Stimulated activated CD8-positive, alpha-beta memory T cell treated with anti-CD3 and anti-CD28 coated beads, Interleukin-4, amount 100 ng/mL, for 4 hours (primary cell): ENCODE measurements at places on chromosomes 6 and 20.

DNA sequence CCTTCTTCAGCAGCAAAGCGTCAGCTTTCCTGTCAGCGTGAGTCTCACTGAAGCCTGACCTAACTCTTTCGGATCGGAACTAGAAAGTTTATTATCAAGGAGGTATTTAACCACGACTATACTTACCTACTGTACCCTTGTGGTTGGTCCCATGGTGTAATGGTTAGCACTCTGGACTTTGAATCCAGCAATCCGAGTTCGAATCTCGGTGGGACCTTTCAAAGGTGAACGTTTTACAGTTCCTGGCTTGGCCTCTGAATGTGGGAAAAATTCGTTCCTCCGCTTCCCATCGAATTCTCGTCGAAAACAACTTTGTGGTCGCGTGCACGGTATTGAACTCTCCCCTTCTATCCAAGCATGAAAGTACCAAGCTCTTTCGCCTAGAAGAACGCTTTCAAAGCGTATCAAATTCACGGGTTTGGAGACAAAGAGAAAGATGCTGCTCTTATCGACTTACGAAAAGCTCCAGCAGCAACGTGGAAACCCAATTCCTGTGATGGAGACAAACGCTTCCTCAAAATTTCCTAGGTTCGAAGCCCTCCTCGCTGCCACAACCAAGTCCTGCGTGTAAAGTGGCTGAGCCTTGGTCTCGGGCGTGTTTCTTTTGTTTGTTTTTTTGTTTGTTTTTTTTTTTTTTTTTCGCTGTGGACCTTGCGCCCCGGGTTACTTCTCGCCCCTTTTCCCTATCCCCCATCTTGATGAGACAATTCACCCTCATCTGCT lies 63.7 kb downstream of the GPX5 start:
- no peak for DNase-seq

- DNase-seq, result no peak
These were observed 212.0 kb upstream of the DTNBP1 start for GRCh38 chr6:15874821-15875220.

DNA sequence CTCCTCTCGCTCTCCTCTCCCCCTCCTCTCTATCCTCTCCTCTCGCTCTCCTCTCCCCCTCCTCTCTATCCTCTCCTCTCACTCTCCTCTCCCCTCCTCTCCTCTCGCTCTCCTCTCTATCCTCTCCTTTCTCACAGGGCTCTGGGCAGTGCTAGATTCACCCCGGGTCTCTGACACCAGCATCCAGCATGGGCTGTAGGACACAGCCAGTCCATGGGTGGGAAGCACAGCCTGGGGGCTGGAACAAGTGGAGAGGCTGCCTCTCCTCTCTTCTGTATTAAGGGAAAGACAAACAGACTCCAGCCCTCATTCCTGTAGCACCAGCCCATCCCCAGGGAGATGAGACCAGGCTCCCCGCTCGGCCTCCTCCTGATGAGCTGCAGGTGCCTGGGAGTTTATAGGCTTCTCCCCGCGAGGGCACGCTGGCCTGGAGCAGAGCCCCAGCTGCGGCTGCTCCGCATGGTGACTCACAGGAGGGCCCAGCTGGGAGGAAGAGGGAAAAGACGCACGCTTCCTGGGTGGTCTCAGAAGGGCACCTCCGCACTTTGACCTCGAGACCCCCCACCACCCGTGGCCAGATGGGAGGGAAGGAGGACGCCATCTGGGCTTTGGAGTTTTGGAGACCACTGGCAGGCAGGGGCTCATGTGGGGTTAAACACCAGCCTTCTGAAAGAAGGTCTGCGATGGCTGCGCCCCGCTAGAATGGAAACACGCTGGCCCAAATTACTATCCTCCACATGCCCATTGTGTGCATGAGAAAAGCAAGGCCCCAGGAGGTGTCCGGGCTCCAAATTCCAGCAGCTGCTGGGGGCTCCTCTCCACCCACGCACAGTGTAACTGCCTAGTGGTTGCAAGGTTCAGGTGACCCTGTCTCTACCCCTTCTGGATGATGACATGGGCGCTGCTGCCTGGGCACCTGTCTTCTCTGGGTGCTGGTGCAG lies 68.0 kb downstream of the BMP7 start:
- no peak for DNase-seq

GRCh38 chr6:157521362-157522335 lies 140.7 kb downstream of the ZDHHC14 start:
- no peak for DNase-seq

GRCh38 chr20:16607364-16608276 lies 34.4 kb upstream of the KIF16B start:
- no peak for DNase-seq

DNA sequence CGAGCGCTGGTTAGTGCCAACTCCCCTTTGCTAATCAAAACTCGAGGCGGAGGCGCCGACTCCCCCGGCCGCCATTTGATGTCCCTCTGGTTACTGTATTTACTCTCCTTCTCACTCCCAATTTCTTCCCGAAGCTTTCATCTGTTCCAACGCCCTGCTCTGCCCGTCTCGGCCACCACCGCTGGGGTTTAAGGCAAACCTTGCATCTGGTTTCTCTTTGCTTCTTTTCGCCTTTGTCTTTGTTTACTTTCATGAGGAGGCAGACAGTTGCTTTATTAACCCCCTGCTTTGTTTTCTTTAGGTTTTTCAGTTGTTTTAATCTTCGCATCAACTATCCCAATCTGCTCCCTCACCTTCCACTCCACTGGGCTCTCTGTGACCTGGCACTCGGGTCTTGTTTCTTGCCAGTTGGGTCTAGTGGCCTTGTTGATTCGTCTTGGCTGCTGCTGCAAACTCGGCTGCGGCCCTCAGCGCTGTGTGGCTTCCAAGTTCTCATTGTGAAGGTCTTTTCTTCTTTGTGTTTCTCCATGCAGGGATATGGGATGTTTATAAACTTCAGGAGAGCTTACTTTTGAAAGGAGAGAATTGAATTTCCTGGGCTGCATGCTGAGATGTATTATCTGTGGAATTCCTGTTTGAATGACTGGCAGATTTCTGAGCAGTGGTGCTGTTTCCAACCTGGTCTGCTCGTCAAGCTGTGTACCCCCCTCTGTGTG lies 155.1 kb downstream of the CDC5L start:
- no peak for DNase-seq
